ENCODE measurements at places on chromosomes 4 and X.

DNA sequence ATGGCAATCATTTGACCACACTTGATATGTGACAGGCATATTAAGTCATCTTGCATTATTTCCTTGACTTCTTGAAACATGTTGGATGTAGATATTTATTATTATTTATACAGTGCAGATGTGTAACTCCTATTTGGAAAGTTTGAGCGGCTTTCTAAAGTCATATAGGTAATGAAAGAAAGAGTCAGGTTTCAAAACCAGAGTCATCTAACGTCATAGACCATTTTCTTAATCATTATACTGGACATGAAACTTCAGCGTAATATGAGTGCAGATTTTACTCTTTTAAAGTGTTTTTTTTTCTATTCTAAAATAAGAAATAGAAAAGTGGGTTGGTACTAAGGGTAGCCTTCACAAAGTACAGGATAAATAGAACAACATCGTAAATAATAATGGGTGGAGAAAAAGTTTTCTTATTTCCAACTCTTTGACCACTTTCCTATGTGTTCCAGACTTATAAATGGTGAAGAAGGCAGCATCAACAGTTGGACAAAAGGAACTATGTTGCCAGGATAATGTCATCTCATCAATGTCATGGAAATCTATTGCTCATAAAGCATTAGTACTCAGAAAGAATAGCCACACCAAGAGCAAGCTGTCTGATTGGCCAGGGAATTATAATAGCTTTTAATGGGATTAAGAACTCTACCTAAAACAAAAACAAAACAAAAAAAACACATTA lies 108.0 kb upstream of the PCDH18 start:
- DNase-seq: no peak

GRCh38 chr4:153081693-153082092 lies 122.5 kb upstream of the TRIM2 start:
- DNase-seq: no peak

DNA sequence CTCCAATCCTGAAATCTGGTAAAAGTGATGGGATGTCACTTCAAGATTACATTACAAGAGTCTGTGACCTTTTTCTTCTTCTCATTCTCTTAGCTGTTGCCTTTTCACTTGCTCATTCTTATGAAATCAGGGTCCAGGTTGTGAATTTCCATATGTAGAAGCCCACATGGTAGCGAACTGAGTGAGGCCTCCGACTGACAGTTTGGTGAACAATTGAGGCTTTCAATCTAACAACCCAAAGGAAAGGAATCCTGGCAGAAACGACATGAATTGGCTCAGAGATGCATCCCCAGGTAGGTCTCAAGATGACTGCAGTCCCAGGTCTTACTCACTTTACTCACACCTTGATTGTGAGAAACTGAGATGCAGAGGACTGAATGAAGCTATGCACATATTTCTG lies 203.4 kb upstream of the FAT4 start:
- DNase-seq: no peak

GRCh38 chr4:153759407-153760316 lies at the start of gene RNF175:
TSS of gene RNF175 (minus strand) at chr4:153760024. CDS start at chr4:153759862, 162 bp downstream.
- DNase-seq: no peak

DNA sequence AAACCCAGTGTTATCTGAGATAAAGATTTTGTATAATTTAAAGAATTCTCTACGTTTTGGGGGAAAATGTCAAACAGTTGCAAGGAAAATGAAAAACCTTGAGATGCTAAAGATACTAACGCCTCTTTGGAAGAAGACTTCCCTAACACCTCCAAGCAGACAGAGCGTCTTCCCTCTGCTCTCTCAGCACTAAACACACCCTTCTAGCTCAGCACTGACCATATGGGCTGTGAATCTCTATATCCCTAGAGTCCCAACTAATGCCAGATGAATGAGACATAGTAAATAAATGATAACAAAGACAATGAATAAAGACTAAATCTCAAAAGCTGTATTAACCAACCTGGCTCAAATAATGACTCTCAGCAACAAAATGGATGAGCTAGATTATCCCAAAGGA lies 13.3 kb downstream of the FUNDC1 start:
- no peak for DNase-seq

DNA sequence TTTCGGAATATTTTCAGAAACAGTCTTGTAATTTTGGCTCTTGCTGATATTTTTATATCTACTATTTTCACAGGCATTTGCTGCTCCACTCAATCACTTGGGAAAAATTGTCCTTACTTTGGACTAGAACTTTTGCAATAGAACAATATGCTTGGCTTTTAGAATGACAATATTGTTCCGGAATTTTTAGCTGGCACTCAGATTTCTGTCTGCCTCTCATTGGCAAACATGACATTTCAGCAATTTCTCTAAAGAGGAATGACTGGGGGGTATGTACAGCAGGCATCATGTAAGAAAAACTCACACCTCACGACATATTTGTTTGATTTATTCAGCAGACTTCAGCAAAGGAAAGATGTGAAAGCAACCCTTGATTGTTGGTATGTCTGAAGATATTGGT lies 243.6 kb upstream of the GPRIN3 start:
- DNase-seq: no peak

- DNase-seq: no peak
Observed at GRCh38 chr4:128653527-128654444, 155.7 kb upstream of the JADE1 start.

DNA sequence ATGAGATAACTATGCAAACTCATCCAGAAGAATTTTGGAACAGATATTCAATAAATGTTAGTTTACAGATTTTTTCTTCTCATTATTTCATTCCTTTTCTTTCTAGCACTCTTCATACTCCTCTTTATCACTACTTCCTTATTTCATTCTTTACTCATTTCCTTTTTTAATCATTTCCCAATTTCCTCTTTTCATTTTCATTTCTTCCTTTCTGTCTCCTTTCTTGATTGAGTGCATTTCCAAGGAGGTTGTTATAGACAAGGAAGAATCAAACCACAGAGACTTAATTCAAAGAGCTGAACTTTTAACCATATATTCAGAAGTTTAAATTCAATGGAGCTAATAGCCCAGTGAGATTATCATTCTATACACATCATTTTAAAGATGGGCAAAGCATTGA lies 600.7 kb downstream of the ARAP2 start:
- DNase-seq: no peak

GRCh38 chr4:43374216-43374751 lies 481.8 kb downstream of the GRXCR1 start:
- no peak for DNase-seq

GRCh38 chr4:154595807-154596206 lies 5.3 kb upstream of the FGA start:
- DNase-seq: no peak

DNA sequence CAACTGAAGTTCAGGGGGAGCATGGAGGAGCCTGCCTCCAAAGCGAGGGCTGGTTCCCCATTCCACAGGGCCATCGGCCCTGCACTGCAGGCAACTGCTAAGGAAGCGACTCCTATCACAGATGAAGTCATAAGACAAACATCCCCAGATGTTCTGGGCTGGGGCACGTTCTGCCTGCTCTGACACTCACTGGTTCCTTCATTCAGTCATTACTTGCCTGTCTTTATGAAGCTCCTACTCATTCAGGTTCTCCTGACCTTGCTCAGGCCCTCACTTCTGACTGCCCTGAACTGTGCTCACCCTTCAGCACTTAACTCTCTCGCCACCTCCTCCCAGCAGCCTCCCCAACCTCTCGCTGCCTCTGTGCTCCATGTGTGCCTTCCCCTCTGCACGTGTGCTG lies 2.5 kb upstream of the SLC2A9 start:
- DNase-seq: no peak

Data from stimulated activated CD4-positive, alpha-beta T cell treated with anti-CD3 and anti-CD28 coated beads, Interleukin-12 subunit alpha, Interleukin-12 subunit beta, amount 100 ng/mL, for 24 hours (primary cell).